Cardiac septum (tissue), 1 donor: ENCODE measurements at places on chromosomes 7 and 10. TPM values are rescaled to one million over a fixed set of nuclear protein-coding genes. Genes with fewer than 3 reads are reported as not detected.

- no peak for DNase-seq
Observed at GRCh38 chr7:140885735-140886334, 38.9 kb downstream of the BRAF start.

- DNase-seq = peak; percentile 92
Observed at GRCh38 chr10:5412277-5412941, at the start of gene NET1. TSS of gene NET1 (plus strand) at chr10:5412557. CDS start at chr10:5412693, 136 bp downstream.

- DNase-seq = no peak
Observed at GRCh38 chr7:94650147-94651051, 5.5 kb downstream of the SGCE start.

- DNase-seq = no peak
Observed at GRCh38 chr10:116984202-116984990, 20.6 kb downstream of the SHTN1 start.

GRCh38 chr10:96470116-96470743 lies 43.5 kb downstream of the TLL2 start:
- peak; percentile 74 for DNase-seq

SSC4D gene
- 0.51 TPM for total RNA-seq

SPDYE2B gene
- not detected for total RNA-seq
